Foreskin melanocyte (primary cell): ENCODE measurements at places on chromosomes 7 and 10.

- DNase-seq = peak; percentile 24
Observed at GRCh38 chr10:51447119-51447518, 252.3 kb downstream of the CSTF2T start.

DNA sequence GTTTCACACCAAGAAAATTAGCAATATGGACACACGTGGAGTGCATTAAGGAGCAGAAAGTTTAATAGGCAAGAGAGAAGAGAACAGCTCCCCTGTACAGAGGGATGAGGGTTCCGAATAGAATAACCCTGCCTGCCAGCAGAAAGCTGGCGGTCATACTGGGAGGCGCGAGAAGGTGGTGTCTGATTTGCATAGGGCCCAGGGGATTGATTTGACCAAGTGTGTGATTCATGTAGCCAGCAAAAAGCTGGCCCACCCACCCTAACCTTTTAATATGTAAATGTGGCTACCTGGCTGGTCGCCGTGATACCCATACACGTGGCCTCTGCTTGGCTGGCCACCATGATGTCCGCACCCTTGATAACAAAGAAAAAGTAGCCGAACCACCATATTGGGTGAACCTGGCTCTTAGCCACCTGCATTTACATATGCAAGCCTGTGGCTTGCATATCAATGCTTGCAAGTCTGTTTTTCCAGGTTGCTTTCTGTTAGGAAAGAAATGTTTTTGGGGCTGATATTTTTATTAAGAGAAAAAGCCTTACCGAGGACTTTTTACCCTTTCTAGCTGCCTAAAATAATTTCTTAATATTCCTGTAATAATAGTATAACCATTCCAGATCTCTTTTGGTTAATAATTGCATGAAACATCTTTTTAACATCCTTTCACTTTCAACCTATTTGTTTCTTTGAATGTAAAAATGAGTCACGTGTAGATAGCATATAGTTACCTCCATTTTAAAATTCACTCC, 20.5 kb upstream of the VWDE start:
- no peak for DNase-seq

- peak; percentile 87 for DNase-seq
Observed at GRCh38 chr10:123559066-123559822, 106.9 kb upstream of the GPR26 start.

DNA sequence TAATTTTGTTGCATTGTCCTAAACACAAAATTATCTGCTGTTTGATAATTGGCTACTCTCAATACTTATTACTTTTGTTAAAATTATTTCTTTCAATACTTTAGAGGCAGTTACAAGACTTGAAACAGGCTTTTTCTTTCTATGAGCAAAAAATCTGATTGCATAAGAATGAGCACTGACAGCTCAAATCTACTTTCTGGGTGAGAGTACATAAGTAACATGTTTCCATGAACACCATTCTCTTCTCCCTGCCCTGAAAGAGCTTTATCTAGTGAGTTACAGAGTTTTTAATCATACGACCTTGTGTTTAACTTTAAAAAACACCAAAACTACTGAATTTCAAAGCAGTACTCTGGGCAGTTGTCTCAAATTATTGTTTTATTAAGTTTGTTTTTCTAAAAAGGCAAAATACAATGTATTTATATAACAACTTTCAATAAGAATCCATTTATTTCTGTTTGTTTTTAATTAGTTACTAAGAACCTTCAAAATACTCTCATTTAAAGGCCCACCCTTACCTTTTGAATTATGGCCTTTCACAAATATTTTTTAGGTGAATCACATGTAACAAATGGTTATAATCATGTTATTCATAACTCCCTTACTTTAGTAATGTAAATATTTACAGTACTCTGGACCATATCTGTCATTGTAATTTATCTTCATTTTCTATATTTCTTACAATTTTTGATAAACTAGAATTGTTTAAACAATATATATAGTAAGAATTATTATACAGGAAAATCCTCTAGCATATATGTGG, 23.0 kb upstream of the TFAM start:
- DNase-seq = no peak

- no peak for DNase-seq
Observed at GRCh38 chr10:11145495-11145855, 127.8 kb downstream of the CELF2 start.

DNA sequence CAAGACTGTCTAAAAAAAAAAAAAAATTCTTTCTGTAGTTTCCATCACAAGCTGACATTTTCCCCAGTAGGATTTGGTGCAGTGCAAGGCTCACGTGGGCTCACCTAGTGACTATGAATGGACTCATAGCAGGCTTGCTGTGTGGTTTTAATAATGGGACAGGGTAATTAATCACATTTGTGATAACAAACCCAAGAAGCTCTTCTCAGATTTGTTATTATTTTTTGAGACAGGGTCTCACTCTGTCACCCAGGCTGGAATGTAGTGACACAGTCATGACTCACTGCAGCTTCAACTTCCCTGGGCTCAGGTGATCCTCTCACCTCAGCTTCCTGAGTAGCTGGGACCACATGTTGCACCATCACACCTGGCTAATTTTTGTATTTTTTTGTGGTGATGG, 40.0 kb downstream of the NACAD start:
- DNase-seq = no peak

GRCh38 chr10:59880971-59881510, 25.3 kb downstream of the CCDC6 start:
- DNase-seq = no peak

DNA sequence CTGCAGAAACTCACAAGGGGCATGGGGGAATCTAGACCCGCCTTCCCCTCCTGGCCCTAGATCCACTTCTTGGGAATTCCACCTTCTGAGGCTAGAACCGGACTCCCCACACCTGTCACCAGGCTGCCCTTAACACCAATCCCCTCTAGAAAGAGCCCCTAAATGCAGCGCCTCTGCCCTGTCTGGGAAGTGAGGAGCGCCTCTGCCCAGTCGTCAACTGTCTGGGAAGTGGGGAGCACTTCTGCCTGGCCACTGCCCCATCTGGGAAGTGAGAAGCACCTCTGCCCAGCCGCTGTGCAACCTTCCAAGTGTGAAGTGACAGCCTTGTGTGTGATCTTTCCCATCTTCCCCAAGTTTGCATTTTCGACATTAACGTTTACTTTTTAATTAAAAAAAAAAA, 8.8 kb downstream of the RCC1L start:
- DNase-seq = no peak

GRCh38 chr7:114821030-114821900, 100.6 kb upstream of the MDFIC start:
- DNase-seq = no peak

GRCh38 chr10:42630537-42631134, 7.7 kb downstream of the ZNF33B start:
- DNase-seq = no peak

DNA sequence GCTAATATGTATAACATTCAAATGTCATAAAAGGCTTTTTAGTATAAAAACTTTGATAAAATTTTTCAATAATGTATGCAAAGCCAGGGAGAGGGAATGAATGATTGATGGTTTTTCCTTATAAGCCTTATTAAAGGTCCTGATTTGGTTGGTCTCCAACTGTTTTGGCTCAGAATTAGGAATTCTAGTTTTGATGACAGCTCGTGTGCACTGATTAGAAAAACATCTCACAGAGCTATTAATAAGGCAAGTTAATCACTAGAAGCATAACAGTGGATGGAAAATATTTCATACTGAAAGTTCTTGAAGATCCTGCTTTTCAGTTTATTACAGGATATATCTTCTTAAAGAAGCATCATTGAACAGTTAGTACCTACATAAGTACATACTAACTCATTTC, 114.9 kb upstream of the NOBOX start:
- no peak for DNase-seq

GRCh38 chr10:6174201-6174874, 28.4 kb upstream of the PFKFB3 start:
- no peak for DNase-seq

DNA sequence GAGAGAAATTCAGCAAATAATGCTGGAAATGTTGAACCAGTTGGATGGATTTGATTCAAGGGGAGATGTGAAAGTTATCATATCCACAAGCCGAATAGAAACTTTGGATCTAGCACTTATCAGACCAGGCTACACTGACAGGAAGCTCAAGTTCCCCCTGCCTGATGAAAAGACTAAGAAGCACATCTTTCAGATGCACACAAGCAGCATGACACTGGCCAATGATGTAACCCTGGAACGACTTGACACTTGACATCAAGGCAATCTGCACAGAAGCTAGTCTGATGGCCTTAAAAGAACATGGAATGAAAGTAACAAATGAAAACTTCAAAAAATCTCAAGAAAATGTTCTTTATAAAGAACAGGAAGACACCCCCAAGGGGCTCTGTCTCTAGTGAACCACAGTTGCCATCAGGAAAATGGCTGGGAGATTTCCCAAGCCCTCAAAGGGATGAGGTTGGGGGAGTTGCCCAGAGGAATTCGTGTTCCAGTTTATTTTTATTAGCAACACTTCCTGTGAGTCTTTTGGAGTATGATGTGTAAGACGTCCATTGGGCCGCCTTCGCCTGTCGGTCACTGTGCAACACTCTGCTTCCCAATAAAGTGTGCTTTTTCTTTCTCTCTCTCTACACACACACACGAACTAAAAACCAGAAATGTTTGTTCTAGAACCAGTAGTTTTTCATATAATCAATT, 200.0 kb downstream of the HIBADH start:
- no peak for DNase-seq

DNA sequence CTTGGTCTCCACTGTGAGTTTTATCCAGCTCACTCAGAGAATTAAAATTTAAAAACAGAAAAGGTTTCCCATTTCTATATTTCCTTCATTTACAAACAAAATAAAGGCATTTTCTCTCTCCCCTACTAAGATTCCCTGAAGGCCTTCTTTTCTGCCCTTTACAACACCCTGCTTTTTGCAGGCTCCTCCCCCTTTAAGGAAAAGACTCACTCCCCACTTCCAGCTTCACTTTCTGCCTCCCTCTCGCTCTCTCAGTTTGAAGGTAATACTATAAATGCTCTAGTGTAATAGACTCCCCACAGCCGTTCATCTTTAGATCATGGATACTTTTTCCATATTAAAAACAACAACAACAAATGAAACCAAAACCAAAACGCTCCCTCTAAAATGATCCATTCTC, 53.3 kb downstream of the CDHR3 start:
- no peak for DNase-seq

- DNase-seq = peak; percentile 82
Observed at GRCh38 chr7:116588225-116588624, 63.4 kb downstream of the CAV1 start.

DNA sequence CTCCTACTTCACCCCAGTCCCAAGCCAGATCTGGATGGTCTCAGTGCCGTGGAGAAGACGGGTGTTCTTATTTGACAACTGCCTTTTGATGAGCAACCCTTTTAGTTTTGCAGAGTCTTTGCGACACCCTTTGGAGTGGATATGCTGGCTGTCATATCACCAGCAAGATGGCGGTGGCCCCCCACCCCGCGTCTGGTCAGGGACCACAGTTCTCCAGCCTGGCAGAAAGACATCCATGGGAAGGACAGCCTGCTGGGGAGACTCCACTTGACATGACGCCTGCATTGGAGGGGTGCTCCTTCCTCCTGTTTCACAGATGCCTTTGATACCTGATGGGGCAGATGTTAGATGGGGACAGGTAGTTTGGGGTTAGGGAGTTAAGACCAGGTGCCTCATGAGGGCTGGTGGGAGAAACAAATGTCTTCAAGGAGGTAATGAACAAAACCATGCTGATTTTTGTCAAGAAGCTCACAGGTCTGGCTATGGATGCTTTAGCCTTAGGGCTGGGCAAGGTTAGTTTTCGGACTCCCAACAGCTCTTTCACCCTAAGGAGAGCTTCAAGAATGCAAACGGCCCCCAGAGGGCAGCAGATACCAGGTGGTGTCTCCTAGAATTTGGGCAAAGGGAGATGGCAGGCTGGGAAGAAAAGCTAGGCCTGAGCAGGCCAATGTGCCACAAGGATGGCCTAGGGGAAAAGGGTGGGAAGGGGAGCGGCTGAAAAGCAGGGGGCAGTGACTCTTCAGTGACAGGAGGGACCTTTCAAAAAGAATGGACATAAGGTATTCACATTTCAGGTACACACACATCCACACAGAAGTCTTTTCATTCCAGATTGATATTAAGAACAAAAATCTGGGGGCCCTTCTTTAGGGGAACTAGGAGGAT, 95.2 kb downstream of the CLEC2L start:
- peak; percentile 15 for DNase-seq

DNA sequence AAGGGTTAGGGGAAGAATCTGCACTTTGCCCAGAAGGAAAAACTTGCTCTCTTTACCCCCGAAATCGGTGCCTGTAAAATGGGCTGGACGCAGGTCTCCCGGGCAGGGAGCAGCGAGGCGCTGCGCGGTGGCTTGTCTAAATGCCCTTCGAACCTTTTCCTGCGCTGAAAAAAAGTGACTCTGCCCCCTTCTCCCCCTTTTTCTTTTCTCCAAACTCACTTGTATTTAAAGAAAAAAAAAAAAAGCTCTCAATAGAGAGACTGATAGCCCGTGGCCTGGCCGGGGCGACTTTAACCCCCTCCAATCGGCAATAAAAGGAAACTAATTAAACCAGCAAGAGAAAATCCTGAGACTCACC, 286 bp downstream of the SP8 start:
- no peak for DNase-seq

DNA sequence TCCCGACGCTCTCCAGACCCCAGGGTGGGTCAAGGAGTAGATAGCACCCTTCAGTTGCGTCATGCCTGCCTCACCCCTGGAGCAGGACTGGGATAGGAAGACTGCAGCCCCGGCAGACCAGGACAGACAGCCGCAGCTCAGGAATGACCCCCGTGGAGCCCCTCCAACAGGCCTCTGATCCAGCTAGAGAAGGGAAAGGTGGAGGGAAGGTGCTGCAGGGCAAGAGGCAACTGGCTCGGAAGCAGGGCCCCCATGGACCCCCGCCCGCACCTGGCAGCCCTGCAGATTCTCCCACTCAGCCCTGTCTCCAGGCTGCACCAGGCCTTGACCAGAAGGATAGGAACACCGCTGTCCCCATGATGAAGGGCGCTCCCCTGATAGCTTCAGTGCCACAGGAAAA, 7.7 kb downstream of the KCNH2 start:
- no peak for DNase-seq

GRCh38 chr10:103852856-103853255, 2.5 kb downstream of the SH3PXD2A start:
- no peak for DNase-seq

DNA sequence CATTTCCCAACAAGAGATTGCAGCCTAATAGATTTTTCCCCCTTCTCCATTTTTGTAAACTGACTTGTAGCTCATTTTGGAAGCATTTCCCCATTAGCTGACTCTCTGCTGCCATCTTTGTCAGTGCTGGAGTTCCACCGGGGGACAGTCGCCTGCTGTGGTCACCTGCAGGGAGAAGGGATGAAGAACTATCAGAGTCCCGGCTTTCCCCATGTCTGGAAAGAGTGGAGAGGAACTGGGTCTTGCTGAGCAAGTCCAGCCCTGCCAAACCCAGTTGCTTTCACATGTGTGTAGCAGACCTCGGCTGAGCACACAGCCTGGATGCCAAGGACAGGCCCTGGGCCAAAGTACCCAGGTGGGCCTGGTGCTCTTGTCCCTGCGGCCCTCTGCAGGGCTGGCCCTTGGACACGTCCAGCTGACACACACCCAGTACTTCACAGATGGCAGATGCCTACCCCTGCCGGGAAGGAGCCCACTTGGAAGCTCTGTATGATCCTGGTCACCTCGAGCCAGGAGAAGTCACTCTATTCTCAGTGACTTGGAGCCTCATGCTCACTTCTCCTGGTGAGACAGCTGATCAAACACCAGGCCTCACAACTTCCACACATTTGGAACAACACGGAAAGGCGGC, 157.3 kb upstream of the NPVF start:
- no peak for DNase-seq
